ENCODE measurements at places on chromosomes 2 and 18.

DNA sequence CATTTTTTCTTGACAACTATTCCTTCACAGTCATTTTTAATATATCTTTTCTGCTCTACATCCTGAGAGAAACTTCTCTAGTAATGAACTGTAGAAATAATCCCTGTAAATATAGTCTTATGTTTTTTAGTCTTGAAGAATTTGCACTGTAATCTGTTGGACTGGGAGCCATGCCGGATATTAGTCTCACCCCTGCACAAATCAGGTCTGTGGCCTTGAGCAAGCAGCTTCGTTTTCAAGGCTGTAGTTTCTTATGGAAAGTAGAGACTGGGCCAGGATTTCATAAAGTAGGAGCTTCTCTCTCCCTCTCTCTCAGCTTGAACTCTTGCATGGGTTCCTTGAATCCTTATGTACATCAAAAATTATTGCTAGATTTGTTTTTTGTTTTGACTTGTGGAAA, 8.7 kb downstream of the FARP2 start:
- peaks cover 16% of the 10 kb centered on the region for H3K4me1 ChIP-seq
- H3K27ac ChIP-seq: no peak overlapping the region
- no peaks in the 10 kb centered on the region for H3K36me3 ChIP-seq
- H3K4me3 ChIP-seq: no peak overlapping the region

DNA sequence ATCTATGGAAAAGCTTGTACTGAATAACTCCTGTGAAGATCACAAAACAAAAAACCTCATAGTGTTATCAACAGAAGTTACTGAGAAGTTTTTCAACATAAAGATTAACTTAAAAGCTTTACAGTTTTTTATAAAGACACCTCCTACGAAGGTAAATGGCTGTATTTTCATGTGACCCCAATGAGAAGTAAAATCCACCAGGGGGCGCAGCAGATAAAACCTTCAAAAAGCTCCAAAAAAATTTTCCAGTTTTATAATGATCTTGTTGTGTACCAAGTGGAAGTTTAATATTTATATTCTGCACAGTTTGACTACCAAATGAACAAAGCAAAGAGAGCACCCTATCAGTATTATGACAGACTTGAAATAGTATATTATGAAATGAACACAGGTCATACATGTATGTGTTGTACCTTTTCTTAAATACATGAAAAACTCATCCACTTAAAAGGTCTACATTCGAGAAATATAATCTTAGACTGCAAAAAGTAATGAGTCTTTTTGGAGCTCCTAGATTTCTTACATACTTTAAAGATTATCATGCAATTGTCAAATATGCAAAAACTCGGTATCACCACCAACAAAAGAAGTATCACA, 38.5 kb downstream of the PNO1 start:
- H3K27ac ChIP-seq: no peak overlapping the region
- H3K36me3 ChIP-seq: no peaks in the 10 kb centered on the region
- peaks cover 30% of the 10 kb centered on the region for H3K4me1 ChIP-seq
- no peak for DNase-seq
- no peaks in the 10 kb centered on the region for H3K27me3 ChIP-seq
- no peak overlapping the region for H3K4me3 ChIP-seq

- peaks cover 11% of the 10 kb centered on the region for H3K4me1 ChIP-seq
- no peak overlapping the region for H3K27ac ChIP-seq
- no peaks in the 10 kb centered on the region for H3K36me3 ChIP-seq
- no peak overlapping the region for H3K4me3 ChIP-seq
These were observed 2.3 kb upstream of the GCC2 start for GRCh38 chr2:108446703-108447102.

DNA sequence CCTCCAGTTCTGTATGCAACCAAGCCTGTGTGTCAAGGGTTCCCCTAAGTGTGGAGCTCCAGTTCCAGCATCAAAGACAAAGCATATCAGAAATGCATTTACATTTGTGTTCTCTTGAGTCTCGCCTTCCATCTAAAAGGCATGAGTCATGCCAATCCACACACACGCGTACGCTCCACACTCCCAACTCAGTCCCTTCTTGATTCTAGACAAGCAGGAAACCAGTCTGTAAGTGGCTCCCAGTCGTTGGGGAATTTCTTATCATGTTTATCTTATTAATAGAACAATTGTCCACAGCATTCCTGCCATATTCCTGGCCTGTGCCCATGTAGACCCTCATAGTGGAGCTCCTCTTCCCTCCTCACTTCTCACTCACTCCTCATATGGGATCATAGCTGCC, 86.4 kb upstream of the SLC35G4 start:
- H3K36me3 ChIP-seq: no peaks in the 10 kb centered on the region
- no peaks in the 10 kb centered on the region for H3K4me1 ChIP-seq
- DNase-seq: no peak
- no peaks in the 10 kb centered on the region for H3K27me3 ChIP-seq
- H3K27ac ChIP-seq: no peak overlapping the region
- H3K4me3 ChIP-seq: no peak overlapping the region

GRCh38 chr18:6598657-6599056, 130.9 kb upstream of the ARHGAP28 start:
- H3K27ac ChIP-seq: no peak overlapping the region
- no peaks in the 10 kb centered on the region for H3K4me1 ChIP-seq
- DNase-seq: no peak

- DNase-seq: no peak
- H3K36me3 ChIP-seq: no peaks in the 10 kb centered on the region
- no peak overlapping the region for H3K4me3 ChIP-seq
- no peaks in the 10 kb centered on the region for H3K27me3 ChIP-seq
These were observed 67.3 kb downstream of the TWIST2 start for GRCh38 chr2:238915196-238915595.

DNA sequence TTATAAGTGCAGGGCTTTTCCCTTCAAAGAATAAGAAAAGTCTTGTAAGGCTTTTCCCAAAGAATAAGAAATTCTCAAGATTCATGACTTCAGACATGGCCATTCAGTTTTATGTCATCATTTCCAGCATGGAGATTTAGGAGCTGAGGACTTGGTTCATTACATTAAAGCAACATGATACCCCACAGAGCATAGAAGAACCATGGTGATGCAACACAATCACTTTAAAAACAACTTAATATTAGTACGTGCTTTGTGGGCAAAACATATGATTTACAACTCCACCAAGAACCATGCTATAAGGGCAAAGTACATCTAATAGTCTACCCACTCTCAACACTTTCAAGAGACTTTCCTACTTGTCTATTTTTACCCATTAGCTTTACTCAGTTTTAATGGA, 214.4 kb downstream of the SRBD1 start:
- H3K4me1 ChIP-seq: no peaks in the 10 kb centered on the region
- peaks cover 6% of the 10 kb centered on the region for H3K36me3 ChIP-seq
- H3K4me3 ChIP-seq: no peak overlapping the region
- DNase-seq: no peak

GRCh38 chr2:217951521-217952247, 51.1 kb downstream of the TNS1 start:
- no peak for DNase-seq
- no peaks in the 10 kb centered on the region for H3K27me3 ChIP-seq
- peak overlapping the region; percentile 98 for H3K27ac ChIP-seq
- H3K4me1 ChIP-seq: peaks cover 100% of the 10 kb centered on the region

GRCh38 chr2:239132156-239132709, 268.6 kb downstream of the HDAC4 start:
- H3K36me3 ChIP-seq: peaks cover 89% of the 10 kb centered on the region
- no peak overlapping the region for H3K4me3 ChIP-seq
- H3K27me3 ChIP-seq: no peaks in the 10 kb centered on the region
- H3K4me1 ChIP-seq: no peaks in the 10 kb centered on the region

GRCh38 chr2:15647622-15648590, 56.2 kb downstream of the DDX1 start:
- H3K27me3 ChIP-seq: no peaks in the 10 kb centered on the region
- no peaks in the 10 kb centered on the region for H3K36me3 ChIP-seq
- DNase-seq: peak; percentile 86
- H3K4me3 ChIP-seq: no peak overlapping the region
- H3K27ac ChIP-seq: no peak overlapping the region
- H3K4me1 ChIP-seq: no peaks in the 10 kb centered on the region

GRCh38 chr18:69787825-69788547, 159.7 kb downstream of the CD226 start:
- H3K27ac ChIP-seq: no peak overlapping the region
- no peaks in the 10 kb centered on the region for H3K4me1 ChIP-seq
- H3K36me3 ChIP-seq: no peaks in the 10 kb centered on the region
- no peak overlapping the region for H3K4me3 ChIP-seq
- H3K27me3 ChIP-seq: no peaks in the 10 kb centered on the region
- DNase-seq: no peak

GRCh38 chr2:239006622-239007285, 158.9 kb downstream of the TWIST2 start:
- H3K4me1 ChIP-seq: peaks cover 40% of the 10 kb centered on the region
- DNase-seq: no peak
- H3K36me3 ChIP-seq: no peaks in the 10 kb centered on the region
- H3K27me3 ChIP-seq: no peaks in the 10 kb centered on the region
- H3K4me3 ChIP-seq: no peak overlapping the region

GRCh38 chr2:25349397-25349796, 7.7 kb upstream of the DNMT3A start:
- no peak overlapping the region for H3K4me3 ChIP-seq
- H3K36me3 ChIP-seq: no peaks in the 10 kb centered on the region
- H3K4me1 ChIP-seq: no peaks in the 10 kb centered on the region
- no peaks in the 10 kb centered on the region for H3K27me3 ChIP-seq
- no peak for DNase-seq

GRCh38 chr2:91477731-91478672, 2786.5 kb downstream of the RPIA start:
- no peaks in the 10 kb centered on the region for H3K36me3 ChIP-seq
- peak; percentile 92 for DNase-seq
- H3K27ac ChIP-seq: no peak overlapping the region
- peaks cover 26% of the 10 kb centered on the region for H3K4me1 ChIP-seq
- peak overlapping the region; percentile 52 for H3K4me3 ChIP-seq
- H3K27me3 ChIP-seq: peaks cover 9% of the 10 kb centered on the region

DNA sequence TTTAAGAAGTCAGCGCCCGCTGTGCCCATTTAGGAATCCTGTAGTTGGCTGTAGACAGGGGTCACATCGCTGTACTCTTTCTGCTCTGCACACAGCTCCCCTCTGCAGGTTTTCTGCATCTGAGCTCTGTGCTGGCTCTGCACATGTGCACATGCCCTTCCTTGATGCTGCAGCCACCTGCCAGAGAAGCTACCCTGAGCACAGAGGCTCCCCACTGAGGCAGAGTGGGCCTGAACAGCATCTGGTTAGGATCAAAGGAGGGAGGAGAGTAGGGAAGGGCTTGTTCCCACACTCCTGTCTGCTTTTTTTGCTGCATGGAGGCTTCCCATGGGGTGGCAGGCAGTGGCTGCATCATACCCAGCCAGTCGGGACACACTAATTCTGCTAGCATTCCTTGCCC, 238.9 kb downstream of the FHOD3 start:
- no peaks in the 10 kb centered on the region for H3K36me3 ChIP-seq
- H3K4me1 ChIP-seq: no peaks in the 10 kb centered on the region
- no peaks in the 10 kb centered on the region for H3K27me3 ChIP-seq
- H3K27ac ChIP-seq: no peak overlapping the region

GRCh38 chr2:199228887-199229819, 228.6 kb downstream of the SATB2 start:
- H3K4me3 ChIP-seq: no peak overlapping the region
- H3K36me3 ChIP-seq: no peaks in the 10 kb centered on the region
- H3K27ac ChIP-seq: no peak overlapping the region
- DNase-seq: no peak

GRCh38 chr2:240947607-240948006, 41.5 kb downstream of the CROCC2 start:
- DNase-seq: no peak
- no peaks in the 10 kb centered on the region for H3K36me3 ChIP-seq
- H3K27ac ChIP-seq: no peak overlapping the region

GRCh38 chr2:22691666-22692065, 693.3 kb upstream of the KLHL29 start:
- H3K27me3 ChIP-seq: no peaks in the 10 kb centered on the region
- no peak overlapping the region for H3K27ac ChIP-seq
- no peak for DNase-seq
- no peaks in the 10 kb centered on the region for H3K36me3 ChIP-seq

DNA sequence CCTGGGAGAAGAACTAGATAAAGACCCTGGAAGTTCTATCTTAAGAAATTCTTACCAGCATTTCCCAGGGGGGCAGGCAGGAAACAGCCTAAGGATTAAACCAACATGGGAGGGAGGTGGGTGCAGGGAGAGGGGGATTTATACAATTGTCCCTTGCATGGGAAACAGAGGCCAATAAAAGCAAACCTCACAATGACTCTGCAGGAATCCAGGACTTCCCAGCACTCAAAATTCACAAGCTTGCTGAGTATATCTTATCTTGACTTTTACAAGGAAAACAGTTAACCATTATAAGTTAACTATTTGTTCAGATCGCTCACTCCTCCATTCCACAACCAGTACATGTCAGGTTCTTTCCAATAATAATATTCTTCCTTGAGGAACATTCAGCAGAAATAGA, 241.3 kb downstream of the MREG start:
- peak overlapping the region; percentile 81 for H3K27ac ChIP-seq
- no peak overlapping the region for H3K4me3 ChIP-seq
- no peaks in the 10 kb centered on the region for H3K36me3 ChIP-seq
- peaks cover 51% of the 10 kb centered on the region for H3K4me1 ChIP-seq
- H3K27me3 ChIP-seq: no peaks in the 10 kb centered on the region

- H3K36me3 ChIP-seq: peaks cover 92% of the 10 kb centered on the region
- no peaks in the 10 kb centered on the region for H3K27me3 ChIP-seq
- H3K27ac ChIP-seq: no peak overlapping the region
- no peaks in the 10 kb centered on the region for H3K4me1 ChIP-seq
- H3K4me3 ChIP-seq: no peak overlapping the region
These were observed 20.2 kb downstream of the ATG16L1 start for GRCh38 chr2:233271693-233272092.

DNA sequence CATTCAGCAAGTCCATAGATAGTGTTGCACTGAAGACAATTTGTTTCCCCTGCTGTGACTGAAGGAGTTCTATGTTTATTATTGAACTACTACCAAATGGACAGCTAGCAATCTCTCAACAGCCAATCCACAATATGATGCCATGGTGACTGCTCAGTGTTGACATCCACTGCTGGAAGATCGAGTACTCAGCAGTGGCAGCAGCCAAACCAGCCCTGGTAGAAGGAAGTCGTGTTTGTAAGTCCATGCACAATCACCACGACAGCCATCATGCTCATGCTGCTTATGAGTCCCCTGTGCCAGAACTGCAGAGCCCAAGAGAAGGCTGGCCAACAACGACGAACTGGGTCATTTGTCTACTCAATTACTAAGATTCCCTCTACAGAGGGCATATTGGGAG, 66.4 kb downstream of the OSR1 start:
- no peak overlapping the region for H3K27ac ChIP-seq
- no peaks in the 10 kb centered on the region for H3K4me1 ChIP-seq
- DNase-seq: no peak
- H3K4me3 ChIP-seq: no peak overlapping the region

DNA sequence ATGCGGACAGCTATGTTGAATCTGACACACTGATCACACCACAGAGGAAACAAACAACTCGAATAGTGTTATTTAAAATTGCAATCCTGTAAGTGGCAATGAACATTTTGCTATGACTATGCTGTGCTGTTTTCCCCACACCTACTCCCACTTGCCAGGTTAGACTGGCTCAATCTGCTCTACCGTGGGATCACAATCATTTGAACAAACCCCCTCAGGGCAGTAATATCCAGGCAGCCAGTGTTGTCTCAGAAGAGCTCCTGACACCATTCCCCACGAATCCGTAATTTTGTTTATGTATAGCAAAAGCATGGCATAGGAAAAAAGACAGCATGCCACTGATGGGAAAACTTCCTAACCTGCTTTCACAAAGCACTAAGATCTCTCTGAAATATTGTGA, 284.3 kb downstream of the ERBB4 start:
- H3K4me1 ChIP-seq: no peaks in the 10 kb centered on the region
- no peak overlapping the region for H3K4me3 ChIP-seq
- H3K36me3 ChIP-seq: no peaks in the 10 kb centered on the region
- no peak overlapping the region for H3K27ac ChIP-seq
